ENCODE measurements at places on chromosomes 2 and 18.

DNA sequence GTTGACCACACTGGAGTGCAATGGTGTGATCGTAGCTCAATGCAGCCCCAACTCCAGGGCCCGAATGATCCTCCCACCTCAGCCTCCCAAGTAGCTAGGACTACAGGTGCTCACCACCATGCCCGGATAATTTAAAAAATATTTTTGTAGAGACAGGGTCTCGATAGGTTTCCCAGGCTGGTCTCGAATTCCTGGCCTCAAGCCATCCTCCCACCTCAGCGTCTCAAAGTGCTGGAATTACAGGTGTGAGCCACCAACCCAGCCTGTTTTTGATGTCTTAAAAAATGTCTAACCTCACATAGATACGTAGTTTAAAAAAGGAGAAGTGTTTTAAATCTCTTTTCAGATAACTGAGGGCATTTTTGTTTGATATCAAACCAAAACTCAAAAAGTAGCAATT, 37.6 kb downstream of the IMPA2 start:
- DNase-seq, result no peak

- peak; percentile 13 for DNase-seq
Observed at GRCh38 chr2:169767243-169767888, 31.3 kb upstream of the SSB start.

- peak; percentile 34 for DNase-seq
Observed at GRCh38 chr18:62710417-62710816, 4.9 kb upstream of the PHLPP1 start.

DNA sequence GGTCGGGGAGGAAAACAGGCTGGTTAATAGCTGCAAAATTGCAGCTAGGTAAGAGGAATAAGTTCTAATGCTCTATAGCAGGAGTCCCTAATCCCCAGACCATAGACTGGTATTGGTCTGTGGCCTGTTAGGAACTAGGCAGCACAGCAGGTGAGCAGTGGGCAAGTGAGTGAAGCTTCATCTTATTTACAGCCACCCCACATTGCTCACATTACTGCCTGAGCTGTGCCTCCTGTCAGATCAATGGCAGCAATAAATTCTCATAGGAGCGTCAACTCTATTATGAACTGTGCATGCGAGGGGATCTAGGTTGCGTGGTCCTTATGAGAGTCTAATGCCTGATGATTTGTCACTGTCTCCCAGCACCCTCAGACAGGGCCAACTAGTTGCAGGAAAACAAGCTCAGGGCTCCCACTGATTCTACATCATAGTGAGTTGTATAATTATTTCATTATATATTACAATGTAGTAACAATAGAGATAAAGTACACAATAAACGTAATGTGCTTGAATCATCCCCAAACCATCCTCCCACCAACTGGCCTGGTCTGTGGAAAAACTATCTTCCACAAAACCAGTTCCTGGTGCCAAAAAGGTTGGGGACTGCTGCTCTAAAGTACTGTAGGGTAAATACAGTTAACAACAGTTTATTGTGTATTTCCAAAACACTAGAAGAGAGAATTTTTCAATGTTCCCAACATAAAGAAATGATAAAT, 91.7 kb upstream of the TFCP2L1 start:
- no peak for DNase-seq

DNA sequence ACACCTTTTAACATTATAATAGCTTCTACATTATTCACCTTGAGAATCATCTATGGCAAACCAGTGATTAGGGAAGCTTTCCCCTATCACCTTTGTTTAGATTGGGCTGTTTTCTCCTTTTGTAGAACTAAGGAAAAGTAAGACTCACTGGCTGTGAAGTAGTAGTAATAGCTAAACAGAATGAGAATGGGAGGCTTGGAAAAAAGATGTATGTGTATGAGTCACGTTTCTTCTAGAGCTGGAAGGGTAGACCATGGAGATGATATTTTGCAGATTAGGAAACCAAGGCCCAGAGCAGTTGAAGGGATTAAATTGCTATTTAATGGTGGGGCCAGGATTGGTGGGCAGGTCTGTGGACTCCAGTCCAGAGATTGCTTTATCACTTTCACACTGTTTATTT, 214.5 kb downstream of the MCFD2 start:
- no peak for DNase-seq

GRCh38 chr18:45121146-45121545, 440.5 kb downstream of the SETBP1 start:
- DNase-seq, result no peak

DNA sequence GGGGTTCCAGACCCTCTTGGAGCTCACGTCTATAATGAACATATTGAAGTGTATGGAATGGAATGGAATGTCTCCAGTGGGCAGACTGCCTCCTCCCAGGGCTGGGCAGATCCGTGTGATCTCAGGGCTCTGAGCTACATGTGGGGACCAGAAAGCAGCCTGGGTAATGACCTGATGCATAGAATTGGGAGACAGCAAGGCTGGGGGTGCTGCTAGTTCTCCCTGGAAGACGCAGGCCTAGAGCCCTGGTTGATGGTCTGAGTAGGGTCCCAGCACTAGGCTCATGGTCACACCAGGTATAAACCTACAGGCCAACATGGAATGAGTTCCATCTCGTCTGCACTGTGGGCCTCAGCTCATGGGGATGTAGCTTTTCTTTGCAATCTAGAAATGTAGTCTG, 46.7 kb downstream of the ACAA2 start:
- DNase-seq, result no peak

GRCh38 chr2:134574611-134575330, 144.0 kb downstream of the TMEM163 start:
- DNase-seq, result no peak

DNA sequence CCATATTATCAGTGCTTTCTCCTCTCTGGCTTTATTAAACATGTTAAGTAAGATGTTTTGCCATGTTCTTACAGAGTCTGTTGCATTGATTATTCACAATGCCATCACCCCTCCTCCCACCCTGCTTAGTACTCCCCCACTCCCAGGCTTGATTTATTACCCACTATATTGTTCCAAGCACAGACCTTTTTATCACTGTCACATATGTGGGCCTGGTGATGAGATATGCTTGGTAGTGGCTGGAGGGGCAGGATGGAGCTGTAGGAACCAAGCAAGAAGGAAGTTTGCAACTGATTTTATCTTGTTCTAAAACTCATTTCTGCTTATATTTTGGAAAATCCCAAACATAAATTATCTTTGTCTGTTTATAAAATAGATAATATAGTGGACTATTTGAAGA, 748.2 kb upstream of the CELF4 start:
- no peak for DNase-seq

DNA sequence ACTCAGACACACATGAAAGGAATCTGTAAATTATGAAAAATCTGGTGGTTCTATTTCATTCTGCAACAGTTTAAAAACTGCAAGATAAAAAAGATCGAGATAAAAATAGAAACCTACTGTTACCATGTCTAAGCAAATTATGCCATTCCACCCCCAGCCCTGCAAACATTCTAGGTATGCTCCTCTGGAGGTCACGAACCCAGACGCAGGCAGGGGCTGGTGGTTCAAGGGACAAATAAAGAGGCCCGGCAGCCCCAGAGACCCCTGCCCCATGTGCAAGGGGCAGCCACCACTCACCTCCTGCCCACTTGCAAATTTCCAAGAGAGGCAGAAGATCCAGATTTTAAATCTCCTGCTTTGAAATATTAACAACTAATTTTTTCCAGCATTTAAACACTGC, 210.5 kb downstream of the ANAPC1 start:
- DNase-seq, result no peak

GRCh38 chr2:120597595-120598193, 138.0 kb upstream of the GLI2 start:
- DNase-seq, result no peak

DNA sequence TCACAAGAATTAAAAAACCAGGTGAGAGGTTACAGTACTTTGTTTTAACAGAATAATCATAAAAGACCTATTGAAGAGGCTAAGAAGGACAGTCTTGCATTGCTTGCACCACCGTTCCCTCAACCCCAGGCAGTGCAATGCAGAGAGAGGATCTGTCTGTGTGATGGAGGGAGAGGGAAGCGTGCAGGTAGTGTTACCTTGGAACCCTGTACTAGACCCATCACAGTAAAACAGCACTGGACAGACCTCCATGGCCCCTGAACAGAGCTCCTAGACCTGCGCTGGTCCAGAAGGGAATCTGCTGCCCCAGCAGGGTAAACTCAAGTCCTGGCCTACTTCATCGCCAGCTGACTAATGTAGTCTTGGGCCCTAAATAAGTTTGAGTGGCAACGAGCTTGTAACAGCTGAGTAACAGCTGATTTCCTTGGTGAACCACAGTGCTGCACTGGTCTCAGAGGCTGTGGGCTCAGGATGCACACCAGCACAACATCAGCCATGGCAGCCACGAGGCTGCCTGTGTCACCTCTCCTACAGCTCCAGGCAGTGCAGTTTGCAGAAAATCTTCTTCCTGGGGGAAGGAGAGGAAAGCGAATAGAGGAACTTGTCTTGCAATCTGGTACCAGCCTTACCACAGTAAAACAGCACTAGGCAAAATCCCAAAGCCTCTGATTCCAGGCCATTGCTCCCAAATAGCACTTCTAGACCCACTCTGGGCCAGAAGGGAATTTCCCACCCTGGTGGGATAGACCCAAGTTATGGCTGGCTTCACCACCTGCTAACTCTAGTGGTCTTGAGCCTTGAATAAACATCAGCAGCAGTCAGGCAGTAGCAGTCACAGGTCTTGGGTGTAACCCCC, 417.2 kb downstream of the CDH7 start:
- DNase-seq, result no peak

DNA sequence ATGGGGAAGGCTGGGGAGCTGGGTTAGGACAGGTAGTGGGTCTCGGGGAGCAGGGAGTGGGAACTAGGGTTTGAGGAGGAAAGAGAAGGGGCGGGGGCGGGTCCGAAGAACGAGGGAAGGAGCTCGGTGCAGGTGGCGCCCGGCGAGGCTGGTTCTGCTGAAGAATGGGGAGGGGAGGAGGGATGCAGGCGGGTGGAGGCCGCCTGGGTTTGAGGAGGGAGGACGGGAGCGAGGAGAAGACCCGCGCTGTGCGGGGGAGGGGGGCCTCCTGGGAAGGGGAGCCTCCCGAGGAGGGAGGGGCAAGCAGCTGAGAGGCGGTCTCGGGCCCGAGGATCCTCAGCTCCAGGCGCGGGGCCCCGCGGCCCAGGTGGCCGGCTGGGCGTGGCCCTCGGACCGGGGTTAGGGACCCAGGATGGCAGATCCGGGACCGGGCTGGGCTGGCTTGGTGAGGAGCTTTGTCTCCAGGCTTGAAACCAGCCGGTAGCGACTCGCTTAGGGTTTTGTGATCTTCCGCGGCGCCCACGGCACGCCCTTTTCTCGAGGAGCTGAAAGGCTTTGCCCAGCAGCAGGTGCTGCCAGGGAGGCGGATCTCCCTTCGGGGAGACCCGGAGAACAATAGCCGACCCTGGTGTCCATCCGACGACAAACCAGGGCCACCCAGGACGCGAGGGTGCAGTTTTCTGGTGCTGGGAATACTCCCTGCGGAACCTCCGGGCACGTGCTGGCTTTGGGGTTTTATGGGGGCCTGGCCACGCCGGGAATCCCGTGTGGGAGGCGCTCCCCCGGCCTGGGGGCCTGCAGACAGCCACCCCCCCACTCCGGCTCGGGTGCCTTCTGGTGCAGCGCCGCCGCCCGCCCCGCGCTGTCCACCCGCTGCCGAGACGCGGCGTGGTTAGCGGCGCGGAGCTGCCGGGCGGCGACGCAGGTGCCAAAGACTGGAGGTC, 1.4 kb downstream of the DPYSL5 start:
- DNase-seq, result peak; percentile 15

GRCh38 chr18:28995319-28995718, 818.4 kb upstream of the CDH2 start:
- no peak for DNase-seq

DNA sequence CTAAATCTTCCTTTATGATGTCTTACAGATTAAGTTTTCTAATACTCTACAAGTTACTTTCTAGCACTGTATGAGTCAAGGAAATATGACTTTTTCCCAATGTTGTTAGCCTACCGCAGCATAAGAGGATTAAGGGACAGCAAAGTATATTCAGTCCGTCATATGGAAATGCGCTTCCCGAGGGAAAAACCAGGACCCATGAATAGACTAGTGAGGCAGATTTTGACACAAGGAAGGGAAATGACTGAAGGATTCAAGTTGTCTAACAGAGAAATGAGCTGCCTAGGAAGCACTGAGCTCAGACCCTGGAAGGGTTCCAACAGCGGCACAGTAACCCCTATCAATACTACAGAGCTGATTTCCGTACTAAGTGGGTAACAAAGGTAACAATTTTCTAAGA, 12.0 kb downstream of the SEPTIN10 start:
- no peak for DNase-seq

GRCh38 chr2:7196883-7197282, 279.7 kb downstream of the RNF144A start:
- no peak for DNase-seq

GRCh38 chr18:36337679-36338402, 40.3 kb downstream of the FHOD3 start:
- no peak for DNase-seq

GRCh38 chr2:170313347-170313991, 135.5 kb downstream of the MYO3B start:
- peak; percentile 49 for DNase-seq

GRCh38 chr2:133972786-133973185, 281.1 kb upstream of the MGAT5 start:
- DNase-seq, result no peak

DNA sequence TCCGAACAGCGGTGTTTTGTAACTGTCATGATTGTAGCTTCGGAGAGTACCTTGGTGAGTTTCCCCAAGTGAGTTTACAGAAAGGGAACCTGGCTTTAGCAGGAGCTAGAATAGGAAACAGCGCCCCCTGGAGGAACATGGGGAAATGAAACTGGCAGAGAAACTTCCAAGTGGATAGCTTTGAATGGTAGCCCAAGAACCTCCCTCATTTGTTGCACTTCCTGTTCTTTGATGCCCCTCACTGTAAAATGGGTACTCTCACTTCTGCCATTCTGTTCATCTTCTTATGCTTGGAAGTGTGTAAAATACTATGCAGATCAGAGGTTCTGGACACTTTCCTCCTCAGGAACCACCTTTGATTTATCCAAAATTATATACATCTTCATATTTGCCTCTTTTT, 36.2 kb downstream of the CHST10 start:
- DNase-seq, result peak; percentile 60

DNA sequence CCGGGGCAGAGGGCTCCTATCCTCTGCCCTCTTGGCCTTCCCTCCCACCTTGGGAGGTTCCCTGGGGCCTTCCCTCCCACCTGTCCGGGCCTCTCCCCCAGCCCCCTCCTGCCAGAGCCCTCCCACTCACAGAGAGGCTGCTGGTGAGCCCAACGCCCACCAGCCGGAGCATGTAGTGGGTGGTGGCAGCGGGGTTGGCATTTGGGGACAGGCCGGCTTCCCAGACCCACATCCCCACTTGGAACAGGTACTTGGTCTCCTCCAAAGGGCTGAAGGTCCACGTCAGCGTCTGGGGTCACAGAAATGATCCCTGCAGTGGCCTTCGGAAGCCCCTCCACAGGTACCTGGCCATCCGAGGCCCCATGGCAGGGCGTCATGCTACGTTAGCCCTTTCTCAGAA, 19.3 kb downstream of the CFAP65 start:
- no peak for DNase-seq
